ENCODE measurements at places on chromosomes 16 and 17.

DNA sequence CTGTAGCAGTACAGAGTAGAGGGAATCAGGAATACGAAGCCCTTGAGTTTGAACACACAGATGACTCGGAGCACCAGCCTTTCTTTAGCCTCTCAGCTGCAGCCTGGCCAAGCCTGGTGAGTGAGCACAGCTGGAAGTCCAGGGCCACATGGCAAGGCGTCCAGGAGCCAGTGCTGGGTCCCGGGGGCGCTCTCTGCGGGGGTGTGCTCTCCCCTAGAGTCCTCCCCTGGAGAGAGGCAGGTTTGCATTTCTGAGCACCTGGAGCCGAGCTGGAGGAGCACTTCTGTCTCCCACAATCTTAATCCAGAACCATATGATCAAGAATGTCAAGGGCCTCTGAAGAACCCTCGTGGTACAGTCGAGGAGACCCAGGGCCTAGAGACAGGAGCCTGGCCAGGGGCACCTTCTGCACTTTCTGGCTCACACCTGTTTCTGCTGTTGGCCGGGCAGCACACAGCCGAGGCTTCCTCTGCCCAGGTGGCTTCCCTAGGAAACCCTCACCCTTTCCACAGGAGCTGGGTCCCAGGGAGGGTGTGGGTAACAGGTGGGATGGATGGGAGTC is 78.3 kb downstream of the PLD6 start:
- no peak for DNase-seq

DNA sequence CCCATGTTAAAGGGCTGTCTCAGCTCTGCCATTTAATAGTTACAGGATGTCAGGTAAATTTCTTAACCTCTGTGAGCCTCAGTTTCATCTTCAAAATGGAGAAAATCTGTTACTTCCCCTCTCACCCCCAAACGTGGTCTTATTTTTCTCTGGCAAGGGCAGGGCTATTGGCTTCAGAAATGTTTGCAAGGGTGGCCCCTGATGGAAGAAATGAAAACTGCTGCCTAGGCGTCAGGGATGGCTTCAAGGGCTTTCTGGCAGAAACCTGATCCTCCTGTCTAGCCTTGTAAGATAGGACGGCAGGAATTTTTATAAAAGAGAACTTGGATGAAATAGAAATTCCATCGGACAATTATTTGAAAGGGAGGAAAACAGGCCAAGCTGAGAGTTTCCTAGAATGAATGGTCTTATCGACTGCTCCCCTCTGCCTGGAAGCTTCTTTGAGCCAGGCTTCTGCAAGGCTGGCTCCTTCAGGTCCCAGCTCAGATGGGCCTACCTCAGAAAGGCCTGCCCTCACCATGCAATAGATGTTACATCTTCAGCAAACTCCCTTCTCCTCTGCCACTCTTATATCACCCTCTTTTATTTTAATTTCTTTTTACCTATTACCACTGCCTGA is 43.0 kb upstream of the TANGO6 start:
- DNase-seq, result no peak

DNA sequence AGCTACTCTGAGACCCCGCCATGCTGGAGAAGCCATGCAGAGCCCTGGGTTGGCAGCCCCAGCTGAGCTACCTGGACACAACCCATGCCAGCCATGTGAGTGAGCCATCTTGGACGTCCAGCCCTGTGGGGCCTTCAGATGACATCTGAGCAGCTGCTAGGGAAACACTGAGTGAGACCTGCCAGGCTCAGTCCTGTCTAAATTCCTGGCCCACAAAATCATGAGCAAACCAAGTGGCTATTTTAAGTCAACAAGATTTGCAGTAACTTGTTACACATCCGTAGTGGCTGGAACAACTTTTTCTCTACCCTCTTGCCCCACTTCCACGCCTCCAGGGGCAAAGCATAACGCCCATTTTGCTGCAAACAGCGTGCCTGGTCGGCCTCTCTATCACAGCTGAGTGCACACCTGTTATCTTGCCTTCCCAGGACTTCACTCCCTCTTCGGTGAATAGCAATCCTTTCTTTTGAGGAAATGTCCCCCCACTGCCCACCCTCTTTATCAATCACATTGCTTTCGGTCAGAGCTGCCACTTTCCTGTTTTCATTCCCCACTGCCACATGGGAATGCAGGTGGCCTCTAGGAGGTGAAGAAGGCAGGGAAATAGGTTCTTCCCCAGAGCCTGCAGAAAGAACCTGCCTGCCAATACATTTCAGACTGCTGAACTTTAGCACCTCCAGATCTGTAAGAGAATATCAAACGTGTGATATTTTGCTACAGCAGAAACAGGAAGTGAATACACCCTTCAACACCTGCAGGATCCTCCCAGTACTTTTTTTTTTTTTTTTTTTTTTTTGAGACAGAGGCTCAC is 7.4 kb upstream of the SCIMP start:
- no peak for DNase-seq

GRCh38 chr17:17671369-17672129 is 9.7 kb upstream of the RAI1 start:
- no peak for DNase-seq

DNA sequence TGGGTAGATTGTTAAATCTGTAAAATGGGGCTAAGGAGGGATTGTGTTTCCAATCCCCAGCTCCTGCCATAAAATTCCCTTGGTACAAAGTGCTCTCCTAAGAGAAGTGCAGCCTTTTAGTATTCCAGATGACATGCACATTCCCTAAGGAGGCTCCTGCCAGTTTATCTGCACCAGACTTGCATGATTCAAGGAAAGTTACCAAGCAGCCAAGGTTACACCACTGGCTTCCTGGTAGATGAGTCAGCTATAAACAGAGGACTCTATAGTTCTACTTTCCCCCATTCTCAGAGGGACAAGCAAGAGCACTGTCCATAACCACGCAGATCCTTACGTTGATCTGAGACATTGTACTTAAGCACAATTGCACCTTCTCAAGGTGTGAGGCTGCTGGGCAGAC is 1.9 kb downstream of the CALB2 start:
- DNase-seq, result no peak

DNA sequence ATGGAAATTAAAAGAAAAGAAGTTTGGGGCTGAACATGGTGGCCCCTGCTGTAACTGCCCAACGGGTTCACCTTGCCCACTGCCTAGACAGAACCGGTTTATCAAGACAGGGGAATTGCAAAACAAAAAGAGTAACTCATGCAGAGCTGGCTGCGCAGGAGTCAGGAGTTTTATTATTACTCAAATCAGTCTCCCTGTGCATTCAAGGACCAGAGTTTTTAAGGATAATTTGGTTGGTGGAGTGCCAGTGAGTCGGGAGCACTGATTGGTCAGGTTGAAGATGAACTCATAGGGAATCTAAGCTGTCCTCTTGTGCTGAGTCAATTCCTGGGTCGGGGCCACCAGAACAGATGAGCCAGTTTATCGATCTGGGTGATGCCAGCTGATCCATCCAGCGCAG is 4.4 kb upstream of the SCPEP1 start:
- no peak for DNase-seq

DNA sequence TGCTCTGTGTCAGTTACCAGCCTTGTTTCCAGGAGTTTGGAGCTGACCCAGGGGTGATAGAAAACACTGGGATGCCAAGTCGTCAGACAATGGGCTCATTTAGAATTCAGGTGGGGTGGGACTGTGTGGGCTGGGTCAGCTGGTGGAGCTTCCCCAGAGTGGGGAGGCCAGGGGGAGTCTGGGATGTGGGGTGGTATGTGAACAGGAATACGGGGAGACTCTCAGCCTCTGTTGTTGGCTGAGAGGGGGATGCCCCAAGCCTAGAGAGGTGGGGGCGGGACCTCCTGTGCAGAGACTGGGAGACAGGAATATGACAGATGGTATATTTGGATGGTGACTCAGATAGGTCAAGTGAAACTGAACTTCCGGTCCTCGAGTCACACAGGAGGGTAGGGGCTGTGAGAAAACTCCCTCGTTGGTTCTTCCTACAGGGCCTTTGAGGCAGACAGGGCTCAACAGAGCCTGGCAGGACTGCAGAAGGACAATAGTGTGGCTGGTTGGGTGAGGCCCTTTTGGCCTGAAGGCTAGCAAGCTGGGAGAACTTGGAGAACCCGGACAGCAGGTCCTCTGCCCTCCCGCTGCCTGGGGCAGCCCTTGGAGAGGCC is 23.7 kb downstream of the CDH1 start:
- no peak for DNase-seq

GRCh38 chr16:17511340-17511739 is 40.6 kb upstream of the XYLT1 start:
- DNase-seq, result no peak

Measured in stimulated activated CD8-positive, alpha-beta memory T cell treated with anti-CD3 and anti-CD28 coated beads, Interleukin-15, amount 100 ng/mL, for 4 hours (primary cell).